ENCODE measurements at places on chromosomes 3 and 15. TPM values are rescaled to one million over a fixed set of nuclear protein-coding genes. Genes with fewer than 3 reads are reported as not detected.

POTEB3 gene
- total RNA-seq: not detected

ANKUB1 gene
- not detected for total RNA-seq

FOXL2NB gene
- total RNA-seq: not detected

LHFPL4 gene
- not detected for total RNA-seq
